ENCODE measurements at places on chromosomes 11 and 22. TPM values are rescaled to one million over a fixed set of nuclear protein-coding genes. Genes with fewer than 3 reads are reported as not detected.

The CYB5R2 gene
- 4.9 TPM for total RNA-seq

The CCDC116 gene
- total RNA-seq, result 0.45 TPM

The NRXN2 gene
- 0.07 TPM for total RNA-seq

The SERHL2 gene
- 1.1 TPM for total RNA-seq

The TPBGL gene
- 0.18 TPM for total RNA-seq

The FAM118B gene
- 9.5 TPM for total RNA-seq

The AMOTL1 gene
- 1.5 TPM for total RNA-seq

The ENTHD1 gene
- total RNA-seq, result 0.34 TPM

DNA sequence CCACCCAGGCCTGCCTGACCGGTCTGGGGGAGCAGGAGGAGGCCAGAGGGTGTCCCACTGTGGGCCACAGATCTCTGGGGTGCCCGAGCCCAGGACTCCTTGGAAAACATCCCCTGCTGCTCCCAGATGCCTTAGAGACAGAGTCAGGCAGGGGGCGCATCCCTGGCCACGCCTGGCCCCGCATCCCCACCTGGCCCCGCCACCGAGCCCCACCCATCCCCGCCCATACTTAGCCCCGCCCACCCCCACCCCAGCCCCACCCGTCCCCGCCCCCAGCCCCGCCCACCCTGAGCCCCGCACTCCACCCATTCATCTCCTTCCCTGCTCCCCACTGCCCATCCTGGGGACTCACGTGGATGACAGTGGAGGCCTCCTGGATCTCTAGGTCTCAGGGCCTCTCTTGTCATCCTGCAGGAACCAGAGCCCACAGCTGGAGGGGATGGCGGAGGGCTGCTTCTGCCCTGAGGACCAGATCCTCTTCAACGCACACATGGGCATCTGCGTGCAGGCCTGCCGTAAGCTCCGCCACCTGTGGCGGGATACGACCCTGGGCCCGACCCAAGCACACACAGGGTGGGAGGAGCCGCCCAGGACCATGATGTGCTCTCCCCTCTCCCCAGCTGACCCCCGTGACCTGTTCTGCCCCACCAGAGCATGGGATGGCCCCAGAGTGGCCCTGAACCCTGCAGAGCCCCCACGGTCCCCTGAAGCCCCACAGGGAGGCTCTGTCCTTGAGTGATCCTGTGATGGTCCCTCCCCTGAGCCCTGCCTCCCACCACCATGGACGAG, 33.6 kb downstream of the MUC5B start:
- no peak overlapping the region for H3K27ac ChIP-seq
- no peak for DNase-seq
- no peaks in the 10 kb centered on the region for H3K36me3 ChIP-seq
- H3K4me3 ChIP-seq, result no peak overlapping the region
- H3K4me1 ChIP-seq, result no peaks in the 10 kb centered on the region

DNA sequence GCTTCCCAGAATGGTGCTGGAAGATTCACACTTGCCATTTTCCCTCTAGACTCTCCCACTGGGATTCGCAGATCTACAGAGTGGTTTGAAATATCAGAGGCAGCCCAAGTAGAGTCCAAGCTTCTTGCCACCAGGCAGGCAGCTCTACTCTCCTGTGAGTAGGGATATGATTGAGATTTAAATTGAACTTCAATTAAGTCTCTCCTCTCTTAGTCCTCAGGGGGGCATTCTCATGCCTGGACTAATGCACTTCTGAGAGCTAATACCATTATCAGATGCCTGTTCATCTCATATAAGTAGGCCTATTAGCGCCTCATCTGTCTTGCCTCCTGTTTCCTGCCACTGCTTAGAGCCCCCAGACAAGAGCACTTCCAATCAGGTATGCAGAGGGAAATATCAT, 25.5 kb upstream of the AMPD3 start:
- no peak for DNase-seq
- no peaks in the 10 kb centered on the region for H3K36me3 ChIP-seq
- no peak overlapping the region for H3K27ac ChIP-seq
- H3K4me1 ChIP-seq, result no peaks in the 10 kb centered on the region
- peaks cover 2% of the 10 kb centered on the region for H3K27me3 ChIP-seq
- H3K4me3 ChIP-seq, result no peak overlapping the region

- H3K4me3 ChIP-seq, result no peak overlapping the region
- DNase-seq, result no peak
- H3K27me3 ChIP-seq, result no peaks in the 10 kb centered on the region
- peak overlapping the region; percentile 4 for H3K27ac ChIP-seq
Measured at GRCh38 chr11:17154409-17155159, 53.2 kb downstream of the PIK3C2A start.

DNA sequence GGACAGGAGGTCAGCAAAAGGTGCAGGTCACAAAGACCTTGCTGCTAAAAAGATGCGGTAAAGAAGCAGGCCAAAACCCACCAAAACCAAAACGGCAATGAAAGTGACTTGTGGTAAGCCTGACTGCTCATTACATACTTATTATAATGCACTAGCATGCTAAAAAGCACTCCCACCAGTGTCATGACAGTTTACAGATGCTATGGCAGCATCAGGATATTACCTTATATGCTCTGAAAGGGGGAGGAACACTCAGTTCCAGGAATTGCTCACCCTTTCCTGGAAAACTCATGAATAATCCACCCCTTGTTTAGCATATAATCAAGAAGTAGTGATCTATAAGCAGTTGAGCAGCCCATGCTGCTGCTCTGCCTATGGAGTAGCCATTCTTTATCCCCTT, 45.2 kb upstream of the SLC5A12 start:
- H3K27ac ChIP-seq, result no peak overlapping the region
- H3K4me1 ChIP-seq, result no peaks in the 10 kb centered on the region
- no peaks in the 10 kb centered on the region for H3K27me3 ChIP-seq
- no peaks in the 10 kb centered on the region for H3K36me3 ChIP-seq
- H3K4me3 ChIP-seq, result no peak overlapping the region

GRCh38 chr11:15697437-15698236, 582.9 kb downstream of the INSC start:
- no peak overlapping the region for H3K27ac ChIP-seq
- H3K4me1 ChIP-seq, result no peaks in the 10 kb centered on the region
- DNase-seq, result no peak
- no peaks in the 10 kb centered on the region for H3K36me3 ChIP-seq
- no peak overlapping the region for H3K4me3 ChIP-seq

GRCh38 chr11:36288442-36289225, 590 bp downstream of the COMMD9 start:
- H3K27ac ChIP-seq, result peak overlapping the region; percentile 86
- no peak for DNase-seq
- no peaks in the 10 kb centered on the region for H3K27me3 ChIP-seq
- H3K4me3 ChIP-seq, result peak overlapping the region; percentile 82

GRCh38 chr11:2256951-2257700, 13.3 kb downstream of the ASCL2 start:
- H3K27ac ChIP-seq, result no peak overlapping the region
- no peaks in the 10 kb centered on the region for H3K36me3 ChIP-seq
- no peak for DNase-seq
- no peak overlapping the region for H3K4me3 ChIP-seq
- no peaks in the 10 kb centered on the region for H3K4me1 ChIP-seq

DNA sequence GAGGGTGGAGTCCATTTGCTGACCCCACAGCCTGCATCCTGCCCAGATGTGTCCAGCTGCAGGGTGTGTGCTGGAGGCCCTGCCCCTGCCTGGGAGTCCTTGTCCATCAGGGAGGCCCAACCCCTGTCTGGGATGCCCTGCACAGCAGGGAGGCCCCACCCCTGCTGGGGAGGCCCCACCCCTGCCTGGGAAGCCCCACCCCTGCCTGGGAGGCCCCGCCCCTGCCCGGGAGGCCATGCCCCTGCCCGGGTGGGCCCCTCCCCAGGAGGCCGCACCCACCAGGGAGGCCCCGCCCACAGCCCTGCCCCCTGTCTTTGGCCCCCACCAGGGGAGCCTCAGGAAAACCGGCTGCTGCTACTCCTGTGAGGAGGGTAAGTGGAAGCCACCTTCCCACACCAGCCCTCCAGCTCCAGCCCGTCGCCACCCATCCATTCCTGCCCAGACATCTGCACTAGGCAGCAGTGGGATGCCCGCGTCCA, 37.2 kb downstream of the MUC5B start:
- DNase-seq, result peak; percentile 57
- peaks cover 8% of the 10 kb centered on the region for H3K36me3 ChIP-seq

- H3K36me3 ChIP-seq, result no peaks in the 10 kb centered on the region
- H3K27ac ChIP-seq, result no peak overlapping the region
- no peak for DNase-seq
- no peaks in the 10 kb centered on the region for H3K27me3 ChIP-seq
Measured at GRCh38 chr11:132895340-132895739, 637.0 kb downstream of the OPCML start.
